ENCODE measurements at places on chromosomes 7 and 10.

DNA sequence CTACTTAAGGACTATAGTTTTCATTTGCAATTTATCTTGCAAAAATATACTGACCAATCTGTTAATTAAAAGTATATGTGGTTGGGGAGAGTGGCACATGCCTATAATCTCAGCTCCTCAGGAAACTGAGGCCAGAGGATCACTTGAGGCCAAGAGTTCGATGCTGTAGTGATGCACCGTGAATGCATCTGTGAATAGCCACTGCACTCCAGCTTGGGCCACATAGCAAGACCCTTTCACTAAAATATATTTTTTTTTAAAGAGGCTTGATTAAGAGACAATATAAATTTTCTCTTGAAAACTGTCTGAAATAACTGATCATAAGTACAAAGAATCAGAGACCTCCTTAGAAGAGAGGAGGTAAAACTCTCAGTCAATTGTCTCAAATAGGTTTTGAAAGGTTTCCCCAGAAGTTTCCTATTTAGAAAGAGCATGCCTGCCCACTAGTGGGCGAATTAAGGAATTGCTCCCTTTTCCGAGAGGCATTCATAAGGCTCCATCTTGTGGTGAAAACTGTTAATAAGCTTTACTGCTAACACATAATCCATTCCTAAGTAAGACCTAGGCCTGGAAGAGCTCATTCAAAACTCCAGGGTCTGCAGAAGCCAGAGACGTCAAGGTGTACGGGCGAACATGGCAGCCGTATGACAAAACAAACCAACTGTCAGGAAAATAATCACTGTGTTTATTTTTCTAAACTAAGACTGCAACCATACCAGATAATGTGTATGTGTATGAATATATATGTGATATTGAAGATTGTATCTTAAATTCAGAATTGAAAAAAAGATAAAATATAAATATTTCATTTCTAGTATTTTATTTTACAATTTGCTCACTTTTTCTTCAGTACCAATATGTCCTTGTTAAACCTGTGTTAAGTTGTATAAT lies 6.8 kb upstream of the TAS2R40 start:
- peak; percentile 63 for DNase-seq
- no peaks in the 10 kb centered on the region for H3K36me3 ChIP-seq
- H3K4me3 ChIP-seq = no peak overlapping the region
- no peak overlapping the region for H3K27ac ChIP-seq

DNA sequence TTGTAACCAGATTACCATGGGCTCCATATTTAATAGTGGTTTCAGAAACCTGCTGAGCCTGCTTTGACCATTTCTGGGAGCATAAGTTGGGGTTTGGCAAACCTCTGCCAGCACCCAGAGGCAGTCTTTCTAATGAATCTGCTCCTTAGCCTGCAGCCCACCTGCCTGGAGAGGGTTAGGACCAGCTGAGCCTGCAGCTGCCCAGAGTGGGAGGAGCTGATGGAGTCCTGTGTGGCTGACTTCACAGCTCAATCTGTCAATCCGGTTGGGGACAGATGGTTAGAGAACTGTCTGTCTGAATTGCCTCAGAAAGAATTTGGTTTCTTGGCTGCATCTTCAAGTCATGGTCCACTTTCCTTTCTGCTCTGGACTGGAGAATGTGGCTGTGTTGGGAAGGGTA lies 444.6 kb downstream of the NRG3 start:
- H3K4me1 ChIP-seq = no peaks in the 10 kb centered on the region
- no peak overlapping the region for H3K27ac ChIP-seq
- DNase-seq = no peak
- no peak overlapping the region for H3K4me3 ChIP-seq

DNA sequence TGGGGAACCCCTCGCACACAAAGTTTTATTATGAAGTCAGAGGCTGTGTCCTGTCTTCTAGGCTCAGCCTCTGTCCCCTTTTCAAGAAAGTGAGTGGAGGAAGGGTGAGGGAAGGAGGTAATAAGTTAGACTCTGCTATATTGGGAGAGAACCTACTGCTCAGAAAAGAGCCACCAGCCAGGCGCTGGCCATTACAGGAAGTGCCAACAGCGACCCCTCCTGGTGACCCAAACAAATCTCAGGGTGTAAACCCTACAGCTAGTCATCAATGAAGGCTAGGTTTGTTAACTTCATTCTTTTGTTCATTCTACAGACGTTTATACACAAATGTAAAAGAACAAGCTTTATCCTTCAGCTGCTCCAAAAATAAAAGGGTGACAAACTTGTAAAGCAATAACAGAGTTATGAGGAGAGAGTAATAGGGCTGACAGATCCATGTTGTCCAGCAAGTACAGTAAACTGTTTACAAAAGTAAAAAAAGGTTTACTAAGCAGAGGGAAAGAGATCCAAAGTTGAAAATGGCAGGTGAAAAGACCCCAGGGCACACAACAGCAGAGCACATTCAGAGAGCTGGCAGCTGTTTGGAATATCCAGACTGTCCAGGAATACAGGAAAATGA lies 82.7 kb downstream of the FAM204A start:
- H3K36me3 ChIP-seq = no peaks in the 10 kb centered on the region
- no peaks in the 10 kb centered on the region for H3K4me1 ChIP-seq

DNA sequence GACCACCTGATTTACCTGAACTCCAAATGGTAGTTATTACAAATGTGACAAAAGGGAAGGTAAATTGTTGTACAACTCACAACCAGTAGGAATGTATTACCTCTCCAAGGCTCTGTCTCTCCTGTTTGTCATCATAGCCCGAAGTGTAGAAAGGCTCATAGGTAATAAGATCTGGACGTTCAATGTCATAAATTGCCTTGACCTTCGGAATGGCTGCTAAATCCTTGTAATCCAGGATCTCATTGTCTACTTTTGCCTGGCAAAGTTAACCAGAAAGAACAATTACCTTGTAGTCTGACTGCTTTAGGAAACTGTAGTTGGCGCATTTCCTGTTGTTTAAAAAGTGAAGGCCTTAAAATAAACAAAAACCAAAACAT lies 68.6 kb upstream of the AFAP1L2 start:
- H3K4me3 ChIP-seq = no peak overlapping the region
- peaks cover 17% of the 10 kb centered on the region for H3K4me1 ChIP-seq
- no peaks in the 10 kb centered on the region for H3K36me3 ChIP-seq
- peaks cover 5% of the 10 kb centered on the region for H3K27me3 ChIP-seq

DNA sequence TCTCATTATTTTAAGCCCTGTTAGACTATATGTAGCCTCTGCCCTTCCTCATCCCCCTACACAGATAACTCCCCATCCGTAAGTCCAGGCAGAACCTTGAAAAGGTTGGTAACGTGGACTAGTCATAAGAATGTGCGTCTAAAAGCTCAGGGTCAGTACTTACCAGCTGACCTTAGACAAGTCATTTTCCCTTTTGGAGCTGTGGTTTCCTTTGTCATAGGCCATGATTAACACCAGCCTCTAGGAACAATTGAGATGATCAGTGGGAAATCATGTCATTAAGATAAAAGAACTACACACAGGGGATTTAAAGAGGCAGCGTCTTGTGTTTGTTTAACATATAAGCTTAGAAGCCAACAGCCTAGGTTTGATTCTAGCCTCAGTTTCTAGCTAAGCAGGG lies 6.9 kb upstream of the UNC5B start:
- H3K4me1 ChIP-seq = peaks cover 4% of the 10 kb centered on the region
- H3K36me3 ChIP-seq = no peaks in the 10 kb centered on the region
- H3K4me3 ChIP-seq = no peak overlapping the region
- no peak overlapping the region for H3K27ac ChIP-seq

GRCh38 chr7:94298943-94299342 lies 95.8 kb upstream of the COL1A2 start:
- peaks cover 22% of the 10 kb centered on the region for H3K4me1 ChIP-seq
- no peaks in the 10 kb centered on the region for H3K27me3 ChIP-seq
- DNase-seq = no peak
- no peak overlapping the region for H3K4me3 ChIP-seq
- no peaks in the 10 kb centered on the region for H3K36me3 ChIP-seq
- peak overlapping the region; percentile 48 for H3K27ac ChIP-seq

GRCh38 chr10:76119515-76119914 lies 688.1 kb downstream of the LRMDA start:
- H3K4me3 ChIP-seq = no peak overlapping the region
- no peak overlapping the region for H3K27ac ChIP-seq
- no peaks in the 10 kb centered on the region for H3K27me3 ChIP-seq
- no peak for DNase-seq
- H3K4me1 ChIP-seq = no peaks in the 10 kb centered on the region

DNA sequence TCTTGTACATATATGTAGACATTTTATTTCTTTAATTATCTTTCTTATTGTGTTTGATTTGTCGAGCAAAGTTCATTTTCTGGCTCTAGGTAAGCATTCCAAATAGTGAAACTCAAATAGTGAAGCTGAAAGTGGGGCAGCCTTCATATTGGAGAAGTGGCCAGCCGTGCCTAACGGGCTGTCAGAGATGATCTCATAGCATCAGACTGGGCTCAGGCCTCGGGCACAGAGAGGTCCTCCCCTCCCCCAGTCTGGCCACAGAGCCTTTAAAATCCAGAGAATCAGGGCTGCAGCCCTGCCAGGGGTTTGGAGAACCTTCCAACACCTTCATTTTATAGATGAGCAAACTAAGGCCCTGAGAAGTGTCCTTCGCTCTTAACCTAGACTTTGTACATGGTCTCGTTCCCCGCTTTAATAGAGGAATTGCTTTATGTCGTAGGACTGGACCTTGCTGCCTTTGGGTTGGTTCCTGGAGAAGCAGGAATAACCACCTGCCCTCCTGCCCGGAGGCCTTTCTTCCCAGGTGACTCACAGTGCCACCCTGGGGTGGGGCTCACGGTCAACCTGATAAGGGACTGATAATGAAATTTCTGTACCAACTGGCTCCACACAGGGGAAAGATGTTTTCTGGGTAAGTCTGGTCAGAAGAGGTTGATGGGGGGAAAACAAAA lies 7.3 kb downstream of the TSPAN15 start:
- peaks cover 57% of the 10 kb centered on the region for H3K4me1 ChIP-seq
- H3K4me3 ChIP-seq = peak overlapping the region; percentile 51
- peak overlapping the region; percentile 81 for H3K27ac ChIP-seq
- no peak for DNase-seq
- H3K27me3 ChIP-seq = peaks cover 9% of the 10 kb centered on the region

GRCh38 chr10:3779158-3779741 lies 5.8 kb downstream of the KLF6 start:
- H3K4me1 ChIP-seq = peaks cover 70% of the 10 kb centered on the region
- peak overlapping the region; percentile 79 for H3K4me3 ChIP-seq
- peak overlapping the region; percentile 62 for H3K27ac ChIP-seq
- DNase-seq = no peak
- peaks cover 91% of the 10 kb centered on the region for H3K36me3 ChIP-seq

DNA sequence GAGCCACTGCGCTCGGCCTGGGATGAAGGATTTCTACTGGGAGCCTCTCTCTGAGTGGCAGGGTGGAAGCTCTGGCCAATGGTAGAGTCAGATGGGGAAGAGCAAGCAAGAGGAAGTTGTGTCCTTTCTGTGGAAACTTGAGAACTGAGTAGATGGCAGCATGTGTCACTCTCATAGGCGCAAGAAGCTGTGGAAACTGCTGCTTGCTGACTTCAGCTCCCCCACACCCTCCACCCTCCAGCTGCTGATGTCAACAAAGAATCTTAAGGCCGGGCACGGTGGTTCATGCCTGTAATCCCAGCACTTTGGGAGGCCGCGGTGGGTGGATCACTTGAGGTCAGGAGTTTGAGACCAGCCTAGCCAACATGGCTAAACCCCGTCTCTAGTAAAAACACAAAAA lies 39.8 kb upstream of the SRGN start:
- H3K4me3 ChIP-seq = no peak overlapping the region
- H3K27ac ChIP-seq = no peak overlapping the region
- DNase-seq = no peak
- H3K4me1 ChIP-seq = peaks cover 34% of the 10 kb centered on the region
- peaks cover 5% of the 10 kb centered on the region for H3K36me3 ChIP-seq

- no peak for DNase-seq
- H3K36me3 ChIP-seq = no peaks in the 10 kb centered on the region
- no peaks in the 10 kb centered on the region for H3K4me1 ChIP-seq
- H3K4me3 ChIP-seq = no peak overlapping the region
- no peaks in the 10 kb centered on the region for H3K27me3 ChIP-seq
- H3K27ac ChIP-seq = no peak overlapping the region
Measured at GRCh38 chr7:26284995-26285632, 6.5 kb upstream of the SNX10 start.

- H3K4me3 ChIP-seq = no peak overlapping the region
- DNase-seq = no peak
- H3K36me3 ChIP-seq = peaks cover 3% of the 10 kb centered on the region
- H3K4me1 ChIP-seq = no peaks in the 10 kb centered on the region
Measured at GRCh38 chr7:156151658-156152057, 339.4 kb upstream of the SHH start.
